ENCODE measurements at places on chromosomes 6 and 20.
A peak's percentile ranks its signal among the peaks of the same experiment; 100 is the strongest.

DNA sequence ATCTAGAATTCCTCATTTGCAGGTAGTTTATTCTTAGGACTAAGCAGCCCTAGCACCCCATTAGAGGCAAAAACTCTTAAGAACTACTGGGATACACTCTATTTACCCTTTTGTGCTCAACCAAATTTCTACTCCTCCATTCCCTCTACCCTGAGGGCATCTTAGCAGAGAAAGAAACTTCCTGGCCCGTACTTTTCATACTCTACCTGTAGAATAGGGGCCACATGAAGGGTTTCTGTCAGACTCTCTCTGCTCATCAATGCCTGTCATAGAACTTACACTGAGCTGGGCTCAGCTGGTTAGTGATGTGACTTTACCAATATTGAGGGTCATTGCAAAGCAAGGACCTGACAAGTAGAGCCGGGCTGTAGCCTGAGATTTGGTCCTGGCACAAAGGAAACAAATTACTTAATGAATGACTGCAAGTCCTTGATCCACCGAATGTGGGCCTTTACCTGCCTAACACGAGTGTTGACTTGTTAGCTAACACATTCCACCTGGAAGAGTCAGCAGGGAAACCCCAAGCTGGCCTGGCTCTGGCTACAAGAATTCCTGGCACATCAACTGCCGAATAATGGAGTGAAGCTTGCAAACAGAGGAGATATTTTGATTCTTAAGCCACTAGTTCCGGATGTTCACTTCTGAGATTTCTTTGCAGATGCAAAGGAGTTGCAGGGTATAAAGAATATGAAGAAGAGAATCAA is 280.5 kb upstream of the JAG1 start:
- DNase-seq: no peak

DNA sequence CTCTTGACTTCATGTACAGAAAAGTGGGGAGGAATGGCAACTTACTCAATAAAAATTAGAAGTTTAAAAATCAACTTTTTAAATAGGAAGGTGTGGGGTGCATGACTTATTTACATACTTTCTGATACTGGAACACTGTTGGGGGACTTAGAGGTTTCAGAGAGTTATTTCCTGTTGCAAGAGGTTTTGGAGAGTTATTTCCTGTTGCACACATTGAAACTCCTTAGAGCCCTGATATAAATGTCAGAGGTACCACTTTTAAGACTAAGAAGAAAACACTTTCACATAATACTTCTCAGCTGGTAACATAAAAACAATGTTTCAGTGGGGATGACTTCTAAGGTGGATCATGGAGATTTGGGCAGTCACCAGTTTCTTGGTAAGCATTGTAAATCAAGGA is 579.9 kb downstream of the MMUT start:
- DNase-seq: no peak

DNA sequence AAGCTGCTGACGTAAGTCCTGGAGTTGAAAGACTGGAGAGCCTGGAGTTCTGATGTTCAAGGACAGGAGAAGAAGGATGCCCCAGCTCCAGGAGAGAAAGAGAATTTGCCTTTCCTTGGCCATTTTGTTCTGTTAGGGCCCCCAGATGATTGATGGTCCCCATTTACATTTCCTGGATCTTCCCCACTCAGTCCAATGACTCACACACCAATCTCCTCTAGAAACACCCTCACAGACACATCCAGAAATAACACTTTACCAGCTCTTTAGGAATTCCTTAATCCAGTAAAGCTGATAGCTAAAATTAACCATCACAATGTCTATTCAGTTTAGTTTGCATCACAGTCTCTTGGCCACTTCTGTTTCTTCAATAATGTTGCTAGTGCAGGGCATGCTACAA is 260.2 kb upstream of the IRAK1BP1 start:
- DNase-seq: no peak

GRCh38 chr20:45592574-45593189 is 13.6 kb upstream of the WFDC8 start:
- no peak for DNase-seq

- DNase-seq: no peak
Observed at GRCh38 chr6:116389357-116389756, 18.6 kb downstream of the DSE start.

- no peak for DNase-seq
Observed at GRCh38 chr6:110960014-110960390, 1.5 kb downstream of the GTF3C6 start.

GRCh38 chr6:158654498-158654897 is 4.6 kb downstream of the SYTL3 start:
- DNase-seq: no peak

DNA sequence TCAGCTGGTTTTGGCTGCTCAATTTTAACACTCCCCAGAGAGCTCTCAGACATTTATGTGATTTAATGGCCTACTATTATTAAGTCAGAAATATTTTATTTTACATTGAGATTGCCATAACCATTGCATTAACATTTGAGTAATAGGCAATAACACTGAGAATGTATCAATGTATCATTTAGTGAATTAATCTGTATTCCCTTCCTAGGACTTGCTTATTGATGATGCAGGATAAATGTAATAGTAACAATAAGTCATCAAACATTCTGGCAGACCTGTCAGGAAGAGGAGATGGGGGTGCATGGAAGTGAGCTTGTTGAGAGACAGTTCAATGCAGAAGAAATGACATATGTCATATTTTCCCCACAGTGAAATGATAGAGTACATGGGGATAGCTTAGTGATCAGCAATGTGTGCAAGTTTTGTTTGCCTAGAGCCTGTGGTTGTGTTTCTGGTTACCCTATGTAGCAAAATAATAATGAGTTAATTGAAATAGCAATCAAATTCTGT is 458.9 kb downstream of the EYS start:
- DNase-seq: no peak

- DNase-seq: no peak
Observed at GRCh38 chr6:10266061-10266460, 148.8 kb downstream of the TFAP2A start.

- DNase-seq: no peak
Observed at GRCh38 chr6:142947714-142948480, 2.9 kb upstream of the HIVEP2 start.

GRCh38 chr6:100460650-100461204 is 4.0 kb downstream of the SIM1 start:
- no peak for DNase-seq

- DNase-seq: peak; percentile 7
Observed at GRCh38 chr6:18595774-18596530, 208.8 kb downstream of the RNF144B start.

DNA sequence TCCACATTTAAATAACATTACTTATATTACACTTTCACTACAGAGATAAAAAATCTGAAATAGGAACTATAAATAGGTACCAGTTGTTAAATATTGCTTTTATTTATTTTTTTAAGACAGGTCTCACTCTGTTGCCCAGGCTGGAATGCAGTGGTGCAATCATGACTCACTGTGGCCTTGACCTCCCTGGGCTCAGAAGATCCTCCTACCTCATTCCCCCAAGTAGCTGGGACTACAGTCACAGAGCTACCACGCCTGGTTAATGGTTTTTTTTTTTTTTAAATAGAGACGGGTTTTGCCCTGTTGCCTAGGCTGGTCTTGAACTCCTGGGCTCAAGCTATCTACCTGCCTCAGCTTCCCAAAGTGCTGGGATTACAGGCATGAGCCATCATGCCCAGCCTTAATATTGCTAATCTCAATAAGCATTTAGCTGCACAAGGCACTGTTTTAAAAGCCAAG is 17.3 kb downstream of the EEF1E1 start:
- DNase-seq: no peak

DNA sequence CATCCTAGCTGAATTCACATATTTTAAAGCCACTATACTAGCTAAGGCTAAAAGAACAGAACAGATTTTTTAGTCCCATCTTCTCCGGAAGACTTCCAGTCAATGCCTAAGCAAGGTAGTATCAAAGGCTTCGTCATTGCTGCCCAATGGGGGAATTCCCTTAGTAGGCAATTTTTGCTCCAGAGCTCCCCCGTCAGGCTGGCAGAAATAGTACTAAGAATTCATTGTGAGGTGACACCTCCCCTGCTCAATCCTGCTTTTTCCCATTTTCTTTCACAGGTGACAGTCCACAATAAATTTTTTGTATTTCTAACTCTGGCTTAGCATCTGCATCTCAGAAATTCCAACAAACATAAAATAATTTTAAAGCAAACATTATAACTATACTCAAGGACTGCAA is 52.8 kb upstream of the SRSF6 start:
- no peak for DNase-seq

Measured in GM12892 (cell line).